ENCODE measurements at places on chromosomes 11 and 22.

- no peak for DNase-seq
Measured at GRCh38 chr22:48869161-48869560, 958.5 kb downstream of the BRD1 start.

DNA sequence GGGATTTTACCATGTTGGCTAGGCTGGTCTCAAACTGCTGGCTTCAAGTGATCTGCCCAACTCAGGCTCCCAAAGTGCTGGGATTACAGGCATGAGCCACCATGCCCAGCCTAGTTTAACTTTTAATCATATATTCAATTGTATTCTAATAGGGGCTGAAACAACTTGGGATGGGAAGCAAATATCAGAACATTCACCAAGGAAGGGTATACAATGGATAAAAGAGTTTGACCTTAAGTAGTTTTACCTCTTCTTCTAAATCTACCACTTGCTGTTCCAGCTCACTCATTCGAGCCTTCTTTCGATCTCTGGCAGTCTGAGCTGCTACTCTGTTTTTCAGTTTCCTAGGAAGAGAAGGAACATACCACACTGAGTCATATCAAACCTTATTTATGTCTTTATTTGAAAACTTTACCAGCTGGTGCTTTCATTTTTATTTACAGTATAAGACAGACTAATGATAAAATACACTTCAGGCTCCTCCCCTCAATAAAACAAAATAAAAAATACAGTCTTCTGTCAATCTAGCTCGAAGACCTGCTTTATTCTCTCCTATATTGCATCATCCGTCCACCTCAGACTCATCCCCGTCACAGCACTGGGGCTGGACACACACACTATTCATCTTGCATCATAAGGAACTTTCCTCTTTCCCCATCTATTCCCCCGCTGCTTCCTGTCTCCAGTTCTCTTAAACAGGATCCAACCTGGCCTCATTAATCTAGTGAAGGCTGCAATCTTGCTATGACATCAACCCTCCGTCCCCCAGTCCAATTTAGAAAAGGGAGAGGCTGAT lies 1.4 kb downstream of the XBP1 start:
- no peak for DNase-seq

DNA sequence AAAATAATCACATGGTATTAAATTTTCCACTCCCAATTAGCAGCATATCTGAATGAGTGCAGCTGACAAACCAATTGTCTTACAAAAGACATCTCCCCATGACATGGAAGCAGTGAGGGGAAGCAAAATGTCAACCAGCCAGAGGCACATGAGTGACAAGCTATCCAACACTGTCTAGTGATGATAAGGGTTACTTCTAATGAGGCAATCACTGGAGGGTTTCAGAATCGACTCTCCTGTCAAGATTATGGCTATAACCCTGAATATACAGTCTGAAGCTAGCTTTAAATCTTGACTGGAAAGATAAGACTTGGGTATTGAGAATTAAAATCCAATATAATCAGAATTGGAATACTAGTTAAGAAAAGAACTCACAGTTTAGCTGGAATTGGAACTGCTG lies 50.3 kb downstream of the AMBRA1 start:
- no peak for DNase-seq

- no peak for DNase-seq
Measured at GRCh38 chr11:29657709-29658108, 359.1 kb downstream of the KCNA4 start.

GRCh38 chr11:87219266-87219665 lies 181.5 kb downstream of the TMEM135 start:
- DNase-seq = no peak

DNA sequence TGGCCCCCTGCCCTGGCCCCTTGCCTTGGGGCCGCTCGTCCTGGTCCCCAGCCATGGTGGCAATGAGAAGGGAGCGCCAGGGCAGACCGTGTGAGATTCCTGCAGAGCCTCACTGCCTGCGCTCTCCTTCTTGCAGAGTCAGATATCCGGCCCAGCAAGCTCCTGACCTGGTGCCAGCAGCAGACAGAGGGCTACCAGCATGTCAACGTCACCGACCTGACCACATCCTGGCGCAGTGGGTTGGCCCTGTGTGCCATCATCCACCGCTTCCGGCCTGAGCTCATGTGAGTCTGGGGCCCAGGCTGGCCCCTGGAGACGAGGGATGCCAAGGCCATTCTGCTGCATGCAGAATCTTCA lies 114.1 kb downstream of the MICAL2 start:
- DNase-seq = peak; percentile 92

GRCh38 chr11:46508360-46508759 lies 85.5 kb downstream of the AMBRA1 start:
- no peak for DNase-seq

DNA sequence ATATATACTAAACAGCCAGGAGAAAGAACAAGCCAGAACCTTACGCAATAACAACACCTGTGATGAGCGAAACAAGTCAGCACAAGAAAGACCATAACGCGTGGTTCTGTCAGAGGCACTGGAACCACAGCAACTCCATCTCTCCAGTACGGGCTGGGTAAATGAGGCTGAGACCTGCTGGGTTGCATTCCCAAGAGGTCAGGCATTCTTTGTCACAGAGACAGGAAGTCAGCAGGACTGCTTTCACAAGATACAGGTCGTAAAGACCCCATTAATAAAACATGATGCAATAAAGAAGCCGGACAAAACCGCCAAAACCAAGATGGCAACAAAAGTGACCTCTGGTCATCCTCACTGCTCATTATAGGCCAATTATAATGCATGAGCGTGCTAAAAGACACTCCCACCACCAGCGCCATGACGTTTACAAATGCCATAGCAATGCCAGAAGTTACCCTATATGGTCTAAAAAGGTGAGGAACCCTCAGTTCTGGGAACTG lies 21.7 kb downstream of the TPST2 start:
- DNase-seq = no peak

DNA sequence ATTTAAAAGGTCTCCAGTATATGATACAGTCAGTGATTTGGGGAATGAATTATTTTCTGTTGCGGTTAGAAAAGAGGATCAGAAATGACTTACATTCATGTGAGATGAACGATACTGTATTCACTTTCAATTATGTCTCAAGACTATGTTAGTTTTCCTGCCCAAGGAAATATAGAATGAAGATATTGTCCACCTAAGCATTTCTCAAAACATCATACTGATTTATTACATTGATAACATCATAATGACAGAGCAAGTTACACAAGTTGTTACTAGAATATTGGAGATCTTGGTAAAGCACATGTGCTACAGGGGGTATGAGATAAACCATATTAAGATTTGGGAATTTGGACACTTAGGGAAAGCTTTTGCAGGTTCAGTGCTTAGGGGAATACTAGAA lies 67.8 kb upstream of the OR9G4 start:
- DNase-seq = no peak

DNA sequence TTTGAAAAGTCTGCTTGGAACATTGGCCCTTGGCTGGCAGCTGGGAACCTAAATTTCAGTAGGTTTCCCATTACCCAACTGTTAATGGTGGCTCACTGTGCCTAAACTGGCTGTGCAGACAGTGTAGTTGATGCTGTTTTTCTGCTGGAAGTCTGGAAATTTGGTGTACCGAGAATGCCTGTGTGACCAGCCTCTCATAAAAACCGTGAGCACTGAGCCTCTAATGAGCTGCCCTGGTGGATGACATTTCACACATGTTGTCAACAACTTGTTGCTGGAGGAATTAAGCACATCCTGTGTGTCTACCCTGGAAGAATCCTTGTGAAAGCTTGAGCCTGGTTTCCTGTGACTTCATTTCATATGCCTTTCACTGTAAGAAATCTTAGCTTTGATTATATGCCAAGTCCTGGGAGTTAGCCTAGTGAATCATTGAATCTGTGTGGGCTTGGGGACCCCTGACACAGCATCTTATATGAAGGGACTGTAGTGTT lies 131.1 kb downstream of the LDLRAD3 start:
- DNase-seq = no peak

DNA sequence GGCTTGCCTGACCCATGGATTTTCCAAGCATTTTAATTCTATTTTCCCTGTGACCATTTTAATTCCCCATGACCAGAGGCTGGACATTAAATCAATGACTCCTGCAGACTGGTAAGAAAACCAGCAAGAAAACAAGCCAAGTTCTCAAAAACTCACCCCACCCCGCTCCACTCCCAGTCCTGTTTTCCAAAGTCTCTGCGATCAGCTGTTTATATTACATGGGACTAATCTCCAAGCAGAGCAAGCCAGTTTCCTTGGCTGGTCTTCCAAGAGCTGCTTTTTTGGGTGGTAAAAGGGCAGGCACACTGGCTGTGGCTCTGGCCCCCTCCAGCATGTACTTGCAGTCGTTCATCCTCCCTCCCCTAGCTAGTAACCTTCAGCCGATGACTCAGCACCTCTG lies 97.9 kb downstream of the RRAS2 start:
- no peak for DNase-seq

GRCh38 chr22:41914611-41915034 lies 251 bp downstream of the SHISA8 start:
- no peak for DNase-seq

- DNase-seq = no peak
Measured at GRCh38 chr11:100689141-100689540, 2.1 kb downstream of the ARHGAP42 start.

DNA sequence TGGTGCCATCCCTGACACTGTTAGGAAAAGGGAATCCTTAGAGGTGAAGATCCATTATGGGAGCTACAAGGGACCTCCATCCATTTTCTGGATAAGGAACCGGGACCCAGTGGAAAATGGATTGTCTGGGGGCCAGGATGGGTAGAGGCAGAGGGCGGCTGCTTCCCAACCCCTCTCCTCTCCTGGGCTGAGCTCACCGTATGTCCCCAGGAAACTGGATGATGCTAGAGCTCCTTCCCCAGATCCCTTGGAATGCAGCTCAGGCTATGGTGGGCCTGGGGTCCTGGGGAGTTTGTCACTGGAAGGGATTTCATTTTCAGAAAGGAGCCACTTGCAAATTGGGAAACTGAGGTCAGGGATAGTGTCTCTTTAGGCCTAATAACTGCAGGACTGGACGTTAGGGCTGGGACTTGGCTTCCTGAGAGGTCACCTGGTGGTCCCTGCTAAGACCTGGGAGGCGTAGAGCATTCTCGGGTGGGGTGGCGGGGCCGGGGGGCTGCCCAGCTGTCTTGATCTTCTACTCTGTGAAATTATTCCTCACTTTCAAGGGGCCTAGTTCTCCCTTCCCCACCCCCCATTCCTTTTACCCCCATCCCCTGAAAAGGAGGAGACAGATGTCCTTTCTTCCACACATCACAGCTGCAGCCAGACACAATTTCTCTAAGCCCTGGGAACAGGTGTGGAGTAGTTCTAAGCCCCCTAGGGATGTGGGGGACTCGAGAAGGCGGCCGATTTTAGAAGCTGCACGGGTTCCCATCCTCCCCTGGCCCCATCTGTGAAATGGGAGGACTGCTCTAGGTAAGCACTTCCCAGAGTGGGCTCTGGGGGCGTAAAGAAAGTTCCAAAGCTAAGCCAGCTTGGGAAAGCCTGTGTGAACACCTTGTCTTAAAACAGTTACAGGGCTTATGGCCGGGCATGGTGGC lies 99.8 kb downstream of the PKNOX2 start:
- no peak for DNase-seq

GRCh38 chr22:49735901-49736421 lies 91.7 kb downstream of the BRD1 start:
- DNase-seq = no peak

DNA sequence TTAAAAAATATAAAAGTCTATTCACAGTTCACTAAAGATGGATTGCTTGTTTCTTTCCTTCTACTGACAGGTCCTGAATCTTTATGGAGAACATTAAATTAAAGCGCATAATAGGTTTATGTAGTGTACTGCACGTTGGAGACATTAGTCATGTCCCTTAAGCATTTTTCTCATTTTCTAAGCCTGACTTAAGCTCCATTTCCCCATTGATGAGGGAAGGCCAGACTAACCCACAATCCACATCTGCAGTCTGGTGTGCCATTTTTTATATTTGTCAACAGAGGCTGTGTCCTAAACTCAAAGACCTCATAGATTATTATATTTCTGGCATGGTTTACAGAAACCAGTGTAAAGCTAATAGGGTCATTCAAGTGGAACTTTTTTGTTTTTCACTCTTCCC lies 39.9 kb downstream of the CADM1 start:
- no peak for DNase-seq

DNA sequence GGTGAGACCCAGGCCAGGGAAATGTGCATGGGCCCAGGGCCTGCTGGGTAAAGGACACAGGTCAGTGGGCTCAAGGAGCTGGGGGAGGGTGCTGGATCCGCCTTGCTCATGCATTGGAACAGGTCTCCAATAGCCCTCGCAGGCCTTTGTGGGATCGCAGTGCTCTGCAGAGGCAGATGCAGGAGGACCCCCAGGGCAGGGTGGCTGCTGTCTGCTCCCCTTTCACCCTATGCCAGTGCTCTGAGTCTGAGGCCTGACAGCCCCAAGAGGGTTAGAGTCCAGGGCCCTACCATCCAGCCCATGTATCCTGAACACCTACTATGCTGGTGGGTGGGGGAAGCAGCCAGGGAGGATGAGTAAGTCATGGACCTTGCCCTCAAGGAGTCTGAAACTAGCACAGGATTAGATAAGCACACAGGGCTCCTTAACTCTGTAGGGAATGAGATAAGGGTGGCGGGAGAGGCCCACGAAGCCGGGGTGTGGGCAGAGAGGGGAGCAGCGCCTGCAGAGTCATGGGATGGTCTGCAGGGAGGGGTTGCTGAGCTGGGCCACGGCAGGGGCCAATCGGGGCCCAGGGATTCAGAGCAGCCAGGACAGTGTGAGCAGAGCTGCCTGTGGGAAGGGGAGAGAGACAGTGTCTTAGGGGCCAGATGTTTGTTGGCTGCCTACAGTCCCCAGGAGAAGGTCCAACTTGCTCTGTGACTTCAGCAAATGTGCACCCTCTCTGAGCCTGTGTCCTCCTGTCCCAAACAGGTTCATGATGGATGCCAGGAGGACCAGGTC lies 10.5 kb upstream of the EHD1 start:
- DNase-seq = no peak

DNA sequence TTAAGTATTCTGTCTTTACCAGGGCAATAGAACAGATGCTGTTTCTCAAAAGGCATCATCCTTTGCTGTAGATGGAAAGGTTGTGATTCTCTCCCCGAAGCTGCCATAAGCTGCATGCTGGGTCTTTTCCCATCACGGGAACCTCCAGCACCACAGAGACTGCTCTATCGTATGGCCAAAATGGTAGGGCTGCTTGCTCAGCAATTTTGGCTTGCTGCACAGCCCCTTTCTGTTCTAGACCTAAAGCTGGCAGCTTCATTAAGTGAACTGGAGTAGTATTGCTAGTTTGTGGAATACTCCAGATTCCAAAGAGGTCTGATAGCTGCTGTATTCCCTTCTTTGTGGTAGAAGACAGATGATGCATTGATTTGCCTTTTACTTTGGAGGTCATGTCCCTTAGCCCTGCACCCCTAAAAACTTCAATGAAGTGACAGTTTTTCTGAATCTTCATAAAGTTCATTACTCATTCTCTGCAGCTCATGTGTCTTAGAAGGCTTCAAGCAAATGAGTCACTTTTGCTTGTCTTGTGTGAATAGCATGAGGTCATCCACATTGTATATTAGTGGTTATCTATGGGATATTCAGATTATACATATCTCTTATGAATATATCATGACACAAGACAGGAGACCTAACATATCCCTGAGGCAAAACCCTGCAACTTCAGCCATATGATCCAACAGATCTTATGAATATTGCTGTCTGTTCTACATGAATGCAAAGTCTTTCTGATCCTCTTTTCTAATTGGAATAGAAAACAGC lies 245.3 kb downstream of the FAM76B start:
- DNase-seq = no peak

- DNase-seq = no peak
Measured at GRCh38 chr22:21587803-21588611, 20.5 kb downstream of the UBE2L3 start.

GRCh38 chr11:2732261-2732939 lies 32.6 kb upstream of the KCNQ1OT1 start:
- DNase-seq = no peak

- DNase-seq = no peak
Measured at GRCh38 chr11:36930256-36930655, 332.2 kb upstream of the RAG2 start.
